ENCODE measurements at places on chromosomes 7 and 10.

DNA sequence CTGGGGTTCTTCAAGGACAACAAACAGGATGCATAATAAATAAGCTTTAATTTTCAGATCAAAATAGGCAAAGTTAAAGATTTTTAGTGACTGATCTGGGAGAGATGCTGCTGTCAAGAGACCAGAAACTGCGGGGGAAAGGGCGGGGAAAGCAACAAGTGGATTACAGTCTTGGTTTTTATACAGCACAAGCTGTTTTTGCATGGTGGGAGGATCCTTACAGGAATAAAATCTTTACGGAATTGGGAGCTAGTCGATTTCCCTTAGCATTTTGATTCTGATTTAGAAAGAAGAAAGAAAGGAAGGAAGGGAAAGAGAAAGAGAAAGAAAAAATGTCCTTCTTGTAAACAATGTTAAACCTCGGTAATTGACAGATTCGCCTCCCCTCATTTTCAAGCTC is 242.3 kb upstream of the SP8 start:
- DNase-seq = no peak

DNA sequence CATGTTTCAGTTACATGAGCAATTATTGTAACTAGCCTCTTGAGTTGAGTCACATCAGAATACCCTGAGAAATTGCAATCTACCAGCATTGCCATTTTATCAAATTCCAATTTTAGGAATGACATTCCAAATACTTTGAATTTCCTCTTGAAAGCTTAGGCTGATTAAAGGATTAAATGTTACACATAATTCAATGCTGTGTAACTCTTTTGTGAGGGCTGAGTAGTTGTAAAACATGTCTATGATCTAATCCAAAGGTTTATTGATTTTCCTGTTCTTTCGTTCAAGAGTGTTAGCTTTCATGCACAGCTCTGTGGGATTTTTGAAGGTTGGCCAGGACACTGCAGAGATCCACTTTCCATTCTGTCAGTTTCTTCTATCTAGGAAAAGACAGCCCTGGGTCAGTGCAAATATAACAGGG is 193.1 kb downstream of the SORCS1 start:
- DNase-seq = no peak

DNA sequence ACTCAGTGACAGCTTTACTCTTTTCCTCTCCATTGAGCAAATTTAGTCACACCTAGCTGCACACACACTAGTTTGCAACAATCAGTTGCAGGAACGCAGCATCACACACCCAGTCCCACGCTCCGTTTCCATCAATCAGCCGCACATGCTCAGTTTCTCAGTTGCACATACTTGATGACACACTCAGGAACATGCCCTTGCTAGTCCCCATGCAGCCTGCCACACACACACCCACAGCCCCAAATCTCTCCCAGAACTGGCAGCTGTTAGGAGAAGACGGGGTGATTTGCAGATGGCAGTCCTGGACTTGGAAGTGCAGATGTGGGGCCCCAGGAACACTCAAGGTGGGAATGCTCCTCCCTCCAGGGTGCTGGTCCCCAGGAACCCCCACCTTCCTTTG is 7.7 kb downstream of the LBX1 start:
- DNase-seq = no peak

DNA sequence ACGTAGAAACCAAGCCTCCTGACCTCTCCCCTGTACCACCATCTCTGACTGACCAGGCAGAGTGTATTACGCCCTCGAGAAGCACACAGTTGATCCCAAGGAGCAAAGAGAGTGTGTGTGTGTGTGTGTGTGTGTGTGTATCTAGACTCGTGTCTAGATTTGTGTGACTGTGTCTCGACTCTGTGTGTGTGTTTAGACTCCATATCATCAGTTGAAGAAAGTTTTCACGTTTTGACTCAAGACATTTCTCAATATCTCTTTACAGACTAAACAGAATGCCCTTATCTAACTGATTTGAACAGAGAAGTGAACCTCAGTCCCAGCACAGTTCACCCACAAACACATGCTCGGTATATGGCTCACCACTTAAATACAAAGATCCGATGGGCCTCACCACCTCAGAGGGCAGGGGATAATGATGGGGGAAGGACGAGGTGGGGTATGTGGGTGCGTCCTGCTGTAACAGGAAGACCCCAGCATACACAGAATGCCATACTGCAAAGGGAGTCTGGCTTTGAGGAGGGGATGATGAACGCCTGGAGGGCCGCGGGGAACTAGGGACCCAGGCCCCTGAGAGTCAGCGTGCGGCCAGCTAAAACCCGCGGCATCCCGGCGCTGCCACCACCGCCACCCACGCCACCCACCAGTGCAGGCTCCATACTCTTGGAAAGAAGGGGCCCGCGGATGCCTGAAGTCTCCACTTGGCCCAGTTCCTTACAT is 780 bp downstream of the ALDH18A1 start:
- no peak for DNase-seq

DNA sequence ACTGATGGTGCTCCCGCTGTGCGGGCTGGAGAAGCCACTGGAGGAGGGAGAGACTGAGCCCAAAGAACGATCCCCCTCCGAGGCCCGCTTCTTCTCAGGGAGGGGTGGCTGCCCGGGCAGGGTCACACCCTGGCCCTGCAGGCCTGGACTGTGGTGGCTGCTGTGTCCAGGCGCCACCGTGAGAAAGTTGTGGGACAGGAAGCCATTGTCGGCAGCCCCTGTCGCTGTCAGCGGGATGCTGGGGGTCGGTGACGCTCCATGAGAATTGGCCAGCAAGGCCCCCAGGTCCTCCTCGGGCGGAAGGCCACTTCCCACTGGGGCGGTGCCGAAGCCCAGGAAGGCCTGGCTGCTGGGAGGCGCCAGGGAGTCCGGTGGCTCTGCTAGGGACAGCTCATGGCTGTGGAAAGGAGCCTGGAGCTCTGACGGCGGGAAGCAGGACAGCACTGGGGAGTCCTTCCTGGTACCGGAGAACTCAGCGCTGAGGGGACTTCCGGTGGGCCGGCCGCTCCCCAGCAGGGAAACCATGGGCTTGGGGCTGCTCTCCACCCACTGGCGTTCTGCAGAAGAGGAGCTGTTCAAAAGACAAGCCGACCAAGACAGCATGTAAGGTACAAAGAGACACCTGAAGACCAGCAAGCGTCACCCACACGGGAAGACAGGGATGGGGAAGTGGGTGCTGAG is 278.8 kb downstream of the TNS3 start:
- DNase-seq = no peak

- DNase-seq = no peak
These were observed 225.9 kb upstream of the INHBA start for GRCh38 chr7:41928781-41929180.

DNA sequence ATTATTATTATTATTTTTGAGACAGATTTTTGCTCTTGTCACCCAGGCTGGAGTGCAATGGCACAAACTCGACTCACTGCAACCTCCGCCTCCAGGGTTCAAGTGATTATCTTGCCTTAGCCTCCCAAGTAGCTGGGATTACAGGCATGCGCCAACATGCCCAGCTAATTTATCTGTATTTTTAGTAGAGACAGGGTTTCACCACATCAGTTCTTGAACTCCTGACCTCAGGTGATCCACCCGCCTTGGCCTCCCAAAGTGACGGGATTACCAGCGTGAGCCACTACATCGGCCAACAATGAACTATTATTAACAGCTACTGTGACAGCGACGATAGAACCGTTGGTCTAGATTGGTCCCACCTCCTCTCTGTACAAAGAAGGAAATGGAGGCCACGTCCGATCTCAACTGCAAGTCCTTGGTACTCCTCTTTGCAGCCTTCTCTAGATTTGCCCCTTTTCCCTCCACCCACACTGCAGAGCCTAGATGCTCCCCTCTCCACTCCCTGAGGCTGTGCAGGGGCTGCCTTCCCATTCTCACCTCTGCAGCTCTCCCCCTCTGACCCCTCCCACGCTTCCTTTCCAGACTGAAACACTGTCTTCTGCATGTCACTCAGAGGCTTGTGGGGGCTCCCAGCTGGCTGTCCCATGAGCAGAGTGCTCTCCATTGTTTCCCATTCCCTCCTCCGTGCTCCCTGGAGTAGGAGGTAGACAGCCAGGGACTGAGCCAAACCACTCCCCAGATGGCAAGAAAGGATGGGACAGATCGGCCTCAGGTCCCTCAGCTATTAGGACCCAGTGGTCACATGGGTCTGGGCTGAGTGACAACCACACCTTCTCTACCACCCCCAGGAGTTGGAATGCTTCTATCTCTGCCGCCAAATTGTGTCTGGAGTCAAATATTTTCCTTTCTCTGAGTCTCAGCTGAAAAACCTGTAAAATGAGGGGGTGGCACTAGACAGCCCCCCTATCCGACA is 2.3 kb downstream of the LOXL4 start:
- DNase-seq = no peak

DNA sequence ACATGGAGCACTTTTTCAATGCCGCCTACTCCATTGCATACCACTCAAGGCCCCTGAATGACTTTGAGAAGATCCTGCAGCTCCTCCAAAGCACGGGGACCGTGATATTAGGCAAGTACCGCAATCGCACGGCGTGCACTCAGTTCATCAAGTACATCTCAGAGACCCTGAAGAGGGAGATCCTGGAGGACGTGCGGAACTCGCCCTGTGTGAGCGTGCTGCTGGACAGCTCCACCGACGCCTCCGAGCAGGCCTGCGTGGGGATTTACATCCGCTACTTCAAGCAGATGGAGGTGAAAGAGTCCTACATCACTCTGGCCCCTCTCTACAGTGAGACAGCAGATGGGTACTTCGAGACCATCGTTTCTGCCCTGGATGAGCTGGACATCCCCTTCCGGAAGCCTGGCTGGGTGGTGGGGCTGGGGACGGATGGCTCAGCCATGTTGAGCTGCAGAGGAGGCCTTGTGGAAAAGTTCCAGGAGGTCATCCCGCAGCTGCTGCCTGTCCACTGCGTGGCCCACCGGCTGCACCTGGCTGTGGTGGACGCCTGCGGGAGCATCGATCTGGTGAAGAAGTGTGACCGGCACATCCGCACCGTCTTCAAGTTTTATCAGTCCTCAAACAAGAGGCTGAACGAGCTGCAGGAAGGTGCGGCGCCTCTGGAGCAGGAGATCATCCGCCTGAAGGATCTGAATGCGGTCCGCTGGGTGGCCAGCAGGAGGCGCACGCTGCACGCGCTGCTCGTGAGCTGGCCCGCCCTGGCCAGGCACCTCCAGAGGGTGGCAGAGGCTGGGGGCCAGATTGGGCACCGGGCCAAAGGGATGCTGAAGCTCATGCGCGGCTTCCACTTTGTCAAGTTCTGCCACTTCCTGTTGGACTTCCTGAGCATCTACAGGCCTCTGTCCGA is 12.7 kb upstream of the ATP6V0E2 start:
- DNase-seq = no peak

DNA sequence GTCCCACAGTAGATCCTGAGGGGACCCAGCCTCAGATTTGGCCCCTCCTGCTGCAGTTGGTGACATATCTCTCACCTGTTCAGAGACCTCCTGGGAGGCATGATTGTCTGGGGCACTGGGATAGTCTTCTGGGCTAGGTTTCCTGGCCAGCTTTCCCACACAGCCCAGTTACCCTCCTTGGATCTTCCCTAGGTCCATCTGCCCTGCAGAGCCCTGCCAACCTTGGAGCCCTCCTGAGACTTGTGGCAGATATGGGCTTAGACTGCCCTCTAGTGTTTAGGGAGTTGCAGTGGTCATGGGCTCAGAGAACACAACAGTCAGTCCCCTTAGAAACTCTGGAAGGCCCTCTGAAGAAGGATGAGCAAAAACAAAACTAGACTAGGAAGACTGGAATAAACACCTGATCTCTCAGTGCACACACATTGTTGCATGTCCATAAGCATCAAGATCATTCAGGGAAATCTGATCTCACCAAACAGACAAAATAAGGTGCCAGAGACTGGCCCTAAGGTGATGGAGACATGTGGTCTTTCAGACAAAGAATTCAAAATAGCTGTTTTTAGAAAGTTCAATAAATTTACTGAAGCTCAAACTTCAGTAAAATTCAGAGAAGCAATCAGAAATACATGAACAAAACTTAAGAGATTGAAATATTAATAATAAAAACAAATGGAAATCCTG is 324.6 kb downstream of the ATRNL1 start:
- no peak for DNase-seq

GRCh38 chr7:148967032-148967372 is 61.3 kb downstream of the PDIA4 start:
- DNase-seq = no peak

DNA sequence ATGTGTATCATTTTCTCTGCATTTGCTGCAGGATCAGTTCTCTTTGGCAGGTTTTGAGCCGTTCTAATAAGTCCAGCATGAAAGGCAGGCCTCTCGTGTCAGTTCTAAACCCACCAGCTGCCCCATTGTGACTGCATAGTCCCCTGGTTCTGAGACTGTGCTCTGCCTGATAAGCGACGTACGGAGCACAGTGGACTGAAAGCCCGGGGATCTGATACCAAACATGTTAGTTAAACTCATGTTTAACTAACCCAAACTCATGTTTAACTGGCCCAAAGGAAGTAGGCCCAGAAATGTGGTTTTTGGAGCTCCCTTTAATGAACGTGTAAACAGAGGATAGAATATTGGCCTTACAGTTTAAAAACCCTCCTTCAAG is 98.0 kb upstream of the PDCD4 start:
- DNase-seq = no peak

DNA sequence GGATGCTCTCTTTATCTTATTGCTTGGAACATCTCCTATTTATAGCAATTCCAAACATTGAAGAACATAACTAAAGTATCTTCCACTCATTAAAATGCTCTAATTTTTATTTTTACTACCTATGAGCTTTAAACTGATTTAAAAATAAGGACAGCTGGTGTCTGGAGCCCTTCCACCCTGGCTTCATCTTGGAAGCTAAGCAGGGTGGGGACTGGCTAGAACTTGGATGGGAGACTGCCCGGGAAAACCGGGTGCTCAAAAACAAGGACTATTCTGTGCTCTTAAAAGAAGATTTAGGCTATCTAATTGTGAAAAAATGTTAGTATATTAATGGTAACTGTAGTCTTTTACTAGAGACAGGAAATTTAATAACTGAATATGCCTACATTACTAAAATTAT is 69.2 kb downstream of the ARMC3 start:
- DNase-seq = no peak

- DNase-seq = no peak
These were observed 629.7 kb upstream of the GALNT17 start for GRCh38 chr7:70502117-70502863.

Data from D721Med (cell line).